Activated naive CD8-positive, alpha-beta T cell treated with anti-CD3 and anti-CD28 coated beads for 36 hours (primary cell): ENCODE measurements at places on chromosomes 6 and 20. TPM values are rescaled to one million over a fixed set of nuclear protein-coding genes. Genes with fewer than 3 reads are reported as not detected.

DNA sequence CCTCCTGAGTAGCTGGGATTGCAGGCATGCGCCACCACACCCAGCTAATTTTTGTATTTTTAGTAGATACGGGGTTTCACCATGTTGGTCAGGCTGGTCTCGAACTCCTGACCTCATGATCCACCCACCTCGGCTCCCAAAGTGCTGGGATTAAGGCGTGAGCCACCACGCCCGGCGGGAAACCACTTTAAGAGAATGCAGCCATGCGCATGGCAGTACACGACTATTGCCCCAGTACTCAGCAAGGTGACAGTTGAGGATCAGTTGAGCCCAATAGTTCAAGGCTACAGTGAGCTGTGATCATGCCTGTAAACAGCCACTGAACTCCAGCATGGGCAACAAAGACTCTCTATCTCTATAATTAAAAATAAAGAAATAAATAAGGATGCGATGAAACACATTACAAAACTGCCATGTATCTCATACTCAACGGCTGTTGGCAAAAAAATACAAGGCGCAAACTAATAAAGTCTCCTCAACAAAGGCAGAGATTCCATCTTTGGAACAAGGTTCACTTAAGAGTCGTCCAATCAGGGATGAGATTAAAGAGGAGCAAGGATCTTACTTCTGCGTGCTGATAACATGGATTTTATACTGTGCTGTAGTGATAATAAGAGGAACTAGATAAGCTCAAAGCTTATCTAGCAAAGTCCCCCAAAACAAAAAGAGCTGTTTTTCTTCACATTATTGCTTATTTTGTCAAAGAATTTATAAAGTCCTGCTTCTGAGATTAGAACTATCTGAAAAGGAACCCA, 51.1 kb downstream of the STAU1 start:
- no peak overlapping the region for H3K4me3 ChIP-seq
- DNase-seq: no peak
- H3K36me3 ChIP-seq: peaks cover 16% of the 10 kb centered on the region
- no peak overlapping the region for H3K27ac ChIP-seq
- H3K4me1 ChIP-seq: peaks cover 6% of the 10 kb centered on the region

Gene LY6G6C
- total RNA-seq: not detected

DNA sequence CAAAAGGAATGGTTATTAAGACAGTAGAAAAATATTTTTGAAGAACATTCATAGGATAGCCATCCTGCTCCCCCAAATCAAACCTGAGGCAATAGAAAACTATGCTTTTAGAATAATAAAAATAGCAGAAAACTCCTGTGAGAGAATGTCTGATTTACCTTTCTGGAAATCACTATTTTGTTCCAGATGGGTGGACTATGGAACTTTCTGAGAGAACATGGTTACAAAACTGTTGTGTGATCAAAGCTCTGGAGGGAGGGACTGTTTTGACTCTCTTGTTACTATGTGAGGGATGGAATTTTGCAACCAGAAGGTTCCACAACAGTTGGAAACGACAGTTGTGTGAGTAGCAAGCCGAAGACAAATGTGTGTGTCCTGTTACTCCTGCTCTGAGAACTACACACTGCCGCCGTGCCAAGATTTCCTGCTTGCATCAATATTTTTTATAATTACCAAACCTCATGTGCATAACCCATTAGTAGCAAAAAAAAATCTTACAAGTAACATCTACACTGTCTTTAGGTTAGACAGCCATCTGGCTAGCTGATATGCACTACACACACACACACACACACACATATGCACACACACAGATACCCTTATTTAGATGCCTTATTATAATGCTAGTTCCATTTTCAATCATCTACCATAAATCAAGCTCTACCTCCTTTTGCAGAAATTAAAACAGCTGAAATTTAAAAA, 11.0 kb upstream of the HIVEP1 start:
- H3K27ac ChIP-seq: no peak overlapping the region
- H3K4me3 ChIP-seq: no peak overlapping the region
- peaks cover 12% of the 10 kb centered on the region for H3K4me1 ChIP-seq
- H3K36me3 ChIP-seq: no peaks in the 10 kb centered on the region
- no peaks in the 10 kb centered on the region for H3K27me3 ChIP-seq
- no peak for DNase-seq

Gene FAM83D
- total RNA-seq: 11.8 TPM

DNA sequence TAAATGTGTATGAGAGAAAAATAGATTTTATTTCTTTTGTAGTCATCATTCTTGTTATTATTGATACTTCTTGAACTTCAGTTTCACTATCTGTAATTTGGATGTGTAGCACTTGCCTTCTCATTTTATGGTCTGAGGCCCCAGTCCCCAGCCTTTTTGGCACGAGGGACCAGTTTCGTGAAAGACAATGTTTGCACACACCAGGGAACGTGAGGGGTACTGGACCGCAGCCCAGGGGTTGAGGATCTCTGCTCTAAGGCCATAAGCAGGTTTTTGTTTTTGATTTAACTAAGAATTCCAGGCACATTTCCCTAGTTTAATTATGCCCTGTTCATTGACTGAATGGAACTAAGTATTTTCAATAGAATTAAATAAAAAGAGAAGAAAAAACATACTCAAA, 261.5 kb downstream of the BMP2 start:
- DNase-seq: no peak
- H3K36me3 ChIP-seq: no peaks in the 10 kb centered on the region
- H3K27me3 ChIP-seq: no peaks in the 10 kb centered on the region
- no peak overlapping the region for H3K4me3 ChIP-seq

DNA sequence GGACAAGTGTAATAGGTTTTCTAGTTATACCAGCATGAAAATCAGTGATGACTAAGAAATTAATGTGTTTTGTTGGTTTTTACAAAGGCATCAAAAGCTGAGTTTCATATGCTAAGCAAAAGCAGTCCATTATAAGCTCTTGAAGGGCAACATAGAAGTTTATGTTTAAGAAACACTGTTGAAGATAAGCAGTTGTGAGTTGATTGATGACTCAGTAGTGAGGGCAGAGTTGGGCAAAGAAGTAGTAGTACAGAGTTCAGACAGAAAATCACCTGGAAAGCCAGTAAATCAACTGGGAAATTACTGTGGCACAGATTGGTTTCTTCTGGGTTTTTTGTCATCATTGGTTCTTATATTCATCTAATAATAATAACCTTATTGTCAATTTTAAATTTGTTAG, 78.0 kb upstream of the SMIM8 start:
- no peaks in the 10 kb centered on the region for H3K27me3 ChIP-seq
- peaks cover 2% of the 10 kb centered on the region for H3K4me1 ChIP-seq
- H3K4me3 ChIP-seq: no peak overlapping the region
- DNase-seq: no peak
- no peak overlapping the region for H3K27ac ChIP-seq
